ENCODE measurements at places on chromosomes 1 and 21.

DNA sequence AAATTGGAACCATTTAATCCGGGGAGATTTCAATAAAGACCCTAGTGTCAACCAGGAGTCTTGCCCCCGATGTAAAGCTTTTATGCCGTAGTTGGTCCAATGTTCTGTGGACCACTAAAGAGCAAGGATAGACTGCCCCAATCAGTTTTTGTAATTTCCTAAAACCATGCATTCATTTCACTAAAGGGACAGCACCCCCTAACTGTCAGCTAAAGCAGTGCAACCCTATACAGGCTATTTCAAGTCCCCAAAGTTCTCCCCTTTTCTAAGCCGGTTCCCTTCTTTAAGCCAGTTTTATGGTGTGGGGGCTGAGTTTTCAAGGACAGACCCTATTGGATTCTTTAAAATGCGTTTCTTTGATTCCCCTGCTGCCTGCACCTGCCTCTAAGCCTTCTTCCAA is 12.7 kb upstream of the PDPN start:
- no peak for DNase-seq

- DNase-seq = no peak
Observed at GRCh38 chr1:85862456-85862855, 154.2 kb upstream of the ZNHIT6 start.

DNA sequence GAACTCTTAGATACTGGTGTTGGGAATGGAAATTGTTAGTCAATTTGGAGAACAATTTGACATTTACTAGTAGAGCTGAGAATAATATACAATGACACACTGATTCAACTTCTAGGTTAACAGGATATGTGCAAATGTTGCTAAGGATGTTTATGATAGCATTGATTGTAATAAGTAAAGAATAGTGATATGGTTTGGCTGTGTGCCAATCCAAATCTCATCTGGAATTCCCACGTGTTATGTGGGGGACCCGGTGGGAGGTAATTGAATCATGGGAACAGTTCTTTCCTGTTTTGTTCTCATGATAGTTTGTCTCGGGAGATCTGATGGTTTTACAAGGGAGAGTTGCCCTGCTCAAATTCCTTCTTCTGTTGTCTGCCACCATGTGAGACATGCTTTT is 302.4 kb upstream of the TMPRSS15 start:
- no peak for DNase-seq

DNA sequence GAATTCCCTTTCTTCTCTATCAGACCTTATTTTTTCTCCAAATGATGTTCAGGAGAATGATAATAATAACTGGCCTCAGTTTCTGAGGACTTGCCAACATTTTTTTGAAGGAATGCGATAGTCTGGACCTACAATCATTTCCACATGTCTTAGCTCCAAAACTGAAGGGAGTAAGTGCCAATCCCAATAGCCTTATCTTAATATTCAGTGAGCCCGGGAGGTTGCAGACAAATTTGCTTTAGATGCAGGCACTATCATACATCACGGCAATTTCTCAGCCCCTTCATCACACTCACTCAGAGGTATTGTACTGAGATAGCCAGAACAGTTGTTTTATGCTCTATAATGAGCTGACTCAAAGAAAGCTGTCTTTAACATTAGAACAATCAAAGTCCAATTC is 796.9 kb downstream of the ADGRL2 start:
- no peak for DNase-seq

GRCh38 chr1:224058303-224058702 is 55.6 kb upstream of the FBXO28 start:
- no peak for DNase-seq

DNA sequence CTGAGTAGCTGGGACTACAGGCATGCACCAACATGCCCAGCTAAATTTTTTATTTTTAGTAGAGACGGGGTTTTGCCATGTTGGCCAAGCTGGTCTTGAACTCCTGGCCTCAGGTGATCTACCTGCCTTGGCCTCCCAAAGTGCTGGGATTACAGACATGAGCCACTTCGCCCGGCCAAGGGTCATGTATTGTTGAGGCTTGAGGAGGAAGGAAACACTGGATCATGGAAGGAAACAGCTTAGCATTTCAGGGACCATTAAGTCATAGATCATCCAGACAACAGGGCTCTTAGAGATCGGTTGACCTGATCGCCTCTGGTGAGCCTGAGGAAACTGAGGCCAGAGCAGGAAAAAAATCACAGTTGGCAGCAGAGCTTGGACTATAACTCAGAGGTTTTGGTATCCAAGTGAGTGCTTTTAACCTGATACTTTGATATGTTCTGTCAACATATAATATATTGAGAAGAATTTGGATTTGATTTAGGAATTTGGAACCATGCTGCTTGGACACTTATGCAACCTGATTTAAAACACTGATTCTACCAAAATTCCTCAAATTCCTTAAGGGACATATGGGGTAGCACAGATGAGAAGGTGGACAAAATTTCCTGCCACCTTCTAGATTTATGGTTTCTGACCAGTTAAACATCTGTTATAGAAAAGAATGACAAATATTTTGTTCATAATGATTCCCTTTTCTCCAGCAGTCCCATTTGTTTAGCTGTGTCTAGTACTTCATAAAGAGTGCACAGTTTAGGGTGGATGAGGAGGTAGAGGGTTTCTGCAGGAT is 13.1 kb upstream of the BMP8A start:
- DNase-seq = no peak

DNA sequence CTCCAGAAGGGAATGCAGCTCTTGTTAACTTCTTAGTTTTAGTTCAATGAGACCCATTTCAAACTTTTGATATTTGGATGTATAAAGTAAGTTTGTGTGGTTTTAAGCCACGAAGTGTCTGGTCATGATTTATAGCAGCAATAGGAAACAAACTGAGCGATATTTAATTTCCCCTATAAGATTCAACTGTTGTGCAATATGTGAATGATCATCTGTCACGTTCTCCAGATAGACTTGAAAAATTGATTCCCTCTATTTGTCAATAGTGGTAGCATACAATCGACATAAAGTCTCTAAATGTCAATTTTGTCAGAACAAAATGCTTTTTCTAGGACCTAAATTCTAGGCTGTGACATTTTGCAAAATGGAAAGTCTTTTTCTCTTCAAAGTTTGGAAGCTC is 240.1 kb downstream of the KCTD3 start:
- DNase-seq = no peak

GRCh38 chr1:19344372-19344810 is 32.3 kb downstream of the SLC66A1 start:
- peak; percentile 65 for DNase-seq

GRCh38 chr1:230797942-230798365 is 50.8 kb downstream of the CAPN9 start:
- no peak for DNase-seq

- no peak for DNase-seq
Observed at GRCh38 chr1:116971965-116972673, 29.4 kb upstream of the CD101 start.

- no peak for DNase-seq
Observed at GRCh38 chr1:117814856-117815797, 114.3 kb downstream of the GDAP2 start.

DNA sequence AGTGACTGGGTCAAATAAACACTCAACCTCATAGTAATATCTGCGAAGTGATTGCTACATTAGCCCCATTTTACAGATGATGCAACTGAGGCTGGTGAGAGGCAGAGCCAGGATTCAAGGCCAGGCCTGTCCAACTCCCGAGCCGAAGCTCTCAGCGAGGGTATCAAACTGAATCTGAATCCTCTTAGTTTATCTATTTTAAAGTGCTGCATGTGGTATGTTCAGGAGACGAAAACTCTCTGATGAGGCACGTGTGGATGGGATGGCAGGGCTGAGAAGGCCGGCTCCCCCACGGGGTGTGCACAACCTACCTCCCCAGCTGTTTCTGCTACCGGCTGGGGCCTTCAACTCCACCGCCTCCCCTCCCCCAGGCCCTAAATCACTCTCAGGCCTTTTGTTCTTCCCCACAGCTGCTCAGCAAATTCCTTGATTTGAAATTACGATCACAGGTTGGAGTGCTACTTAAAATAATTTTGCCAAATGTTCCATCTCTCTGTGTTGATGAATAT is 171.8 kb downstream of the TOMM20 start:
- no peak for DNase-seq

- DNase-seq = peak; percentile 95
Observed at GRCh38 chr21:44299458-44300261, at the start of gene PFKL. Gene PFKL (plus strand): TSS chr21:44300053. CDS start chr21:44300106, 53 bp downstream.

DNA sequence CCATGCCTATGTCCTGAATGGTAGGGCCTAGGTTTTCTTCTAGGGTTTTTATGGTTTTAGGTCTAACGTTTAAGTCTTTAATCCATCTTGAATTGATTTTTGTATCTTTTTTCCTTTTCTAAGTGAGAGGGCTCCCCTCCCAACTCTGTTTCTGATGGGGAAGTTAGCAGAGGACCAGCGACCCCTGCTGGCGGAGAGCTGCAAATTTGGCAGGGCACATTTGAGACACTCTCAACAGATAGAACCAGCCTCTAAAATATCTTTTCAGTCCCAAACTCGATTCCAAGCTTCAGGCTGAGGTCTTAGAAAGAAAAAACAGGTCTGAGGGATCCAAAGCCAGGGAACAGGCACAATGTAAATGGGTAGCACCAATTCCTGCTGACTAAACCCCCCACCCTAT is 32.5 kb downstream of the LRRC3 start:
- no peak for DNase-seq

- no peak for DNase-seq
Observed at GRCh38 chr1:148362216-148362611, 120.9 kb downstream of the PPIAL4G start.

- peak; percentile 56 for DNase-seq
Observed at GRCh38 chr1:182080955-182081582, 19.6 kb upstream of the ZNF648 start.

GRCh38 chr21:45562965-45563364 is 20.7 kb upstream of the SLC19A1 start:
- no peak for DNase-seq

DNA sequence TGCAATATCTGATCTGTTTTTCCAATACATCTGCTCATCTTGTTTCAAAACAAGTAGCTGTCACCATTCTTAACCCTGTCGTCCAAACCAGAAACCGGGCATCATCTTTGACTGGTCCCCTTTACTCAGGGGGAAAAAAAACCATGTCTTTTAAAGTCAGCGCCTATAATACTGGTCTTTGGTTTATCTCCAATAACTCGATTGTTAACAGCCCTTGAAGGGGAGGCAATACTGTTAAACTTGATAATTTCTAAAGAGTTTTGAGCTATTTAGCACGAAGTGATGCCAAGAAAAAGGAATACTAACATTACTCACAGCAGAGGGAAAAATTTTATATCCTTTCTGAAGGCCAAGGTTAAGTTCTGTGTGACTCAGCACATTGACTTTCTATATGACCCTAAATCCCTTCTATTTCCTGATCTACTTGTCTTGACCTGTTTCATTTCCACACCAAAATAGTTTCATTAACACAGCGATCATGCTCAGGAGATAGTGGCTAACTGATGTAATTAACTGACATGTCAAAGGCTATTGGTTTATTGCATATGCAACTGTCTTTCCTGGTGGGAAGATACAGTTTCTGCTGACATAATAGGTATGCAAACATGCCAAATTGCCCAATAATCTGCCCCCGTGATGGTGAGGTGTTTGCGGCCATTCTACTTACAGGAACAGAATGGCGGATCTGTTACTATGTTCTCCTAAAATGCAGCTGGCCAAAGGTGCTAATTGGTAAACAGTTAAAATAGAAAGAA is 59.1 kb downstream of the NFIA start:
- no peak for DNase-seq

- no peak for DNase-seq
Observed at GRCh38 chr1:209168204-209168603, 415.3 kb upstream of the CAMK1G start.

DNA sequence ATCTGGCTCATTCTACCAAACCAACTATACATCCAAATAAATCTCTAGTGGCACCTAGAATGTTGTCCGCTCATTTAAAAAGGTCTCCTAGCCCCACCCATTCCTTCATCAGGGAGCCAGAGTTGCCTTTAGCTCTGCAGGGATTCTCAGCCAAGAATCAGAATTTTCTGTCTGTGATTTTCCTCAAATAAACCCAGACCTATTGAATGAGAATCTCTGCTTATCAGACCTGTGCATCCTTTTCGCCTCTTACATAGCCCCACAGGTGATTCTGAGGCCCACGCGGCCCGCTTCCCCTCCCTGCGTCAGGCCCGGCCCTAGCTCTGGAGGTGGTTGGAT is 410 bp upstream of the TDRD5 start:
- DNase-seq = no peak

DNA sequence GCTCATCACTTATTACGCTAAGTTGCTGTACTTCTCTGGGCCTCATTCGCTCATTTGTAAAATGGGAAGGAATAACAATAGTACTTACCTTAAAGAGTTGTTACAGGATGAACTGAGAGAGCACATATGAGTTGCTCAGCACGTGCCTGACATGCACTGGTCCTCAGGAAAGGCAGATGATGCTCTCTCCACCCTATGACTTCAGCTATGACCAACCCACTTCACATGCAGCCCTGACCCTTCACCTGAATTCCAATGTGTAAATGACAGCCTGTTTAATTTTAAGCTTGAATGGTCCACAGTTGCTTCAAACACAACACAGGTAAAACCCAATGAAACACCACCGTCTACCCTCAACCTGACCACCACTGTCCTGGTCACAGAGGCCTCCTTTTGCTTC is 32.9 kb downstream of the GADD45A start:
- no peak for DNase-seq

DNA sequence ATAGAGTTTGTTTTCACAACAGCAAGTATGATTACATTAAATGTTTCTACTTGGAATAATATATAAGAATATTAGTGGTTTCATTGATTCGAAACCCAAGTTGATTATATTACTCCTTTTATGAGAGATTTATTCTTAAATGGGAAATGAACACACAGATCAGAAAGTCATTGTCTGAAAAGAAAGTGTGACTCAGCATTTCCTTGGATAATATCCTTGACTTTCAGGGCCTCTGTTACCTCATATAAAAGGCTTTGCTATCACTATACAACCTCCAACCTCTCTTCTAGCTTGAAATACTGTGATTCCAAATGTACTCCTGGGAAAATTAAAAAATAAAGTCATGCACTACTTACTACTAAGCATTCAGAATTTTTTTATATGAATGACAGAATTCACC is 295.3 kb upstream of the LYPLAL1 start:
- no peak for DNase-seq

- DNase-seq = no peak
Observed at GRCh38 chr1:243582326-243582725, 267.7 kb downstream of the AKT3 start.

GRCh38 chr1:184176058-184176457 is 124.5 kb downstream of the TSEN15 start:
- no peak for DNase-seq

DNA sequence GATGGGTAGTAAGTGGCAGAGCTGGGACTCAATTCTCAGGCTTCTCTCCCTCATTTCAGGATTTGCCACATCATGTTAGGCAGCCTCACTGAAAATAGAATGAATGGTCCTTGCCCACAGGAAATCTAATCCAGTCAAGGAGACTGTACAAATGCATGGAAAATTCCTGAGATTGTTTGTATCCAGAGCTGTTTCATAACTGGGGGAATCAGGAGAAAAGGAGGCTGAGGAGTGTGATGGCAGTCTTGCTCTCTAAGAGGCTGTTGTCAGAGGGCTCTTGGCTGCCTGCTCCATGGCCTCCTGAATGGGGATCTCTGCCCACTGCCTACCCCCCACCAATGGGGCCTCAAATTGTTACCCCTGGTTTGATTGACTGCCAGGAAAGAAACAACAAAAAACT is 141.9 kb upstream of the TNR start:
- DNase-seq = no peak
